ENCODE measurements at places on chromosomes 13 and 19. TPM values are rescaled to one million over a fixed set of nuclear protein-coding genes. Genes with fewer than 3 reads are reported as not detected.

ABCC4 gene
- total RNA-seq: 4.3 TPM

NCAN gene
- not detected for total RNA-seq

CYP2F1 gene
- not detected for total RNA-seq

CLDN10 gene
- total RNA-seq: not detected

LRRC63 gene
- not detected for total RNA-seq

KCNJ14 gene
- total RNA-seq: 2.6 TPM

ZIK1 gene
- 0.74 TPM for total RNA-seq

LYL1 gene
- total RNA-seq: 2.1 TPM

DNA sequence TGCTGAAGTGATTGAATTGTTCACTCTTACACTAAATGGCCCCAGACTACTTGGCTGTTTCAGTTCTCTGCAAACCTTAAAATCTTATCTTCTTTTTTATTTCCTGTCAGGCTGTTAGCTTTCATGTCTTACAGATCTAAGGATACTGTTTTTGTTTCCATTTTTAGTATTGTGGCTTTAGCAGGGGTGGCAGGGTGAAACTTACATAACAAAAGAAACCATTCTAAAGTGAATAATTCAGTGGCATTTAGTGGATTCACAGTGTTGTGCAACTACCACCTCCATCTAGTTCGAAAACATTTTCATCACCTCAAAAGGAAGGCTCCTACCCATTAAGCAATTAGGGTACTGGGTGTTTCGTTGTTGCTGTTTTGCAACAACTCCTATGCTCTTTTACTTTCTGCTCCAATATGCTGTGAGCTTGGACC lies 19.8 kb downstream of the TMEM272 start:
- no peak for DNase-seq
- peaks cover 6% of the 10 kb centered on the region for H3K4me1 ChIP-seq
- no peak overlapping the region for H3K4me3 ChIP-seq
- H3K27me3 ChIP-seq: no peaks in the 10 kb centered on the region

DNA sequence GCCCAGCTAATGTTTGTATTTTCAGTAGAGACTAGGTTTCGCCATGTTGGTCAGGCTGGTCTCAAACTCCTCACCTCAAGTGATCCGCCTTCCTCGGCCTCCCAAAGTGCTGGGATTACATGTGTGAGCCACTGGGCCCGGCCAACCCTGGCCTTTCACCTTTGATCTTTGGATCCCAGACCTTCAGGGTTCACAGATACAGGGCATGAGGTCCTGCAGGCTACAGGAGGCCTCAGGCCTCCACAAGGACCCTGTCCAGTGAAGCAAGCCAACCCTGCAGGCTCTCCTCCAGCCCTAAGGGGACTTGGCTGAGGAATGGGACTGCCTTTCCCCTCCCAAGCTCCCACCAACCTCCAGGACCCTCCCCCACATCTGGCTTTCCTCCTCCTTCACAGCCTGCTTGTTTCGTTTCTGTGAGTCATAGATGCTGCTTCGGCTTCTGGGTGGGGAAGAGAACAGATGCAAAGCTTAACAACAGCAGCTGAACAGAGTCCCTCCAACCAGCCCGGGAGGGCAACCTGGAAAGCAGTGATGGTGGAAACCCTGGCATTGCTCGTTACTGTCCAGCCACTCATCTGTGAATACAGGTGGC lies 11.8 kb downstream of the ARHGEF18 start:
- H3K27me3 ChIP-seq: no peaks in the 10 kb centered on the region
- H3K36me3 ChIP-seq: no peaks in the 10 kb centered on the region
- no peaks in the 10 kb centered on the region for H3K4me1 ChIP-seq
- DNase-seq: no peak
- H3K4me3 ChIP-seq: no peak overlapping the region
- H3K27ac ChIP-seq: no peak overlapping the region

DNA sequence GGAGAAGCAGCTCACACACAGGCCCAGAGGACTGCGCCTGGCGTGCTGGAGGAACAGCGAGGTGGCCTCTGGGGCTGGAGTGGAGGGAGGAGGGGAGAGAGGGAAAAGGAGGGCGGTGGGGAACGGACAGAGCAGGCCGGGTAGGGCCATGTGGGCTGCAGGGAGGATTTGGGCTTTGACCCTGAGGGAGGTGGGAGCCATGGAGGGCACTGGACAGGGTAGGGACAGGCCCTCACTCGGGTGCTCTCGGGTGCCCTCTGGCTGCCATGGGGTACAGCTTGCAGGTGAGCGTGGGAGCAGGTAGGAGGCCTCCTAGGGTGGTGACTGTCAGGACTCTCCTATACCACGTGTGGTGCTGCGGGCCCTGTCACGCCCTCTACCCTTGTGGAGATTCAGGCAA lies 22.8 kb downstream of the PLIN4 start:
- peaks cover 4% of the 10 kb centered on the region for H3K36me3 ChIP-seq
- H3K27ac ChIP-seq: no peak overlapping the region
- H3K27me3 ChIP-seq: no peaks in the 10 kb centered on the region
- H3K4me1 ChIP-seq: no peaks in the 10 kb centered on the region
- no peak for DNase-seq

GRCh38 chr13:31224963-31225559 lies 25.3 kb downstream of the B3GLCT start:
- H3K4me3 ChIP-seq: no peak overlapping the region
- DNase-seq: no peak
- H3K27ac ChIP-seq: no peak overlapping the region
- no peaks in the 10 kb centered on the region for H3K27me3 ChIP-seq

- H3K36me3 ChIP-seq: no peaks in the 10 kb centered on the region
- H3K4me3 ChIP-seq: peak overlapping the region; percentile 53
These were observed 668 bp upstream of the ARHGAP45 start for GRCh38 chr19:1066251-1066747.

GRCh38 chr13:108957369-108958012 lies 328.1 kb downstream of the MYO16 start:
- H3K27ac ChIP-seq: no peak overlapping the region
- H3K4me1 ChIP-seq: no peaks in the 10 kb centered on the region
- H3K4me3 ChIP-seq: no peak overlapping the region
- no peaks in the 10 kb centered on the region for H3K36me3 ChIP-seq

DNA sequence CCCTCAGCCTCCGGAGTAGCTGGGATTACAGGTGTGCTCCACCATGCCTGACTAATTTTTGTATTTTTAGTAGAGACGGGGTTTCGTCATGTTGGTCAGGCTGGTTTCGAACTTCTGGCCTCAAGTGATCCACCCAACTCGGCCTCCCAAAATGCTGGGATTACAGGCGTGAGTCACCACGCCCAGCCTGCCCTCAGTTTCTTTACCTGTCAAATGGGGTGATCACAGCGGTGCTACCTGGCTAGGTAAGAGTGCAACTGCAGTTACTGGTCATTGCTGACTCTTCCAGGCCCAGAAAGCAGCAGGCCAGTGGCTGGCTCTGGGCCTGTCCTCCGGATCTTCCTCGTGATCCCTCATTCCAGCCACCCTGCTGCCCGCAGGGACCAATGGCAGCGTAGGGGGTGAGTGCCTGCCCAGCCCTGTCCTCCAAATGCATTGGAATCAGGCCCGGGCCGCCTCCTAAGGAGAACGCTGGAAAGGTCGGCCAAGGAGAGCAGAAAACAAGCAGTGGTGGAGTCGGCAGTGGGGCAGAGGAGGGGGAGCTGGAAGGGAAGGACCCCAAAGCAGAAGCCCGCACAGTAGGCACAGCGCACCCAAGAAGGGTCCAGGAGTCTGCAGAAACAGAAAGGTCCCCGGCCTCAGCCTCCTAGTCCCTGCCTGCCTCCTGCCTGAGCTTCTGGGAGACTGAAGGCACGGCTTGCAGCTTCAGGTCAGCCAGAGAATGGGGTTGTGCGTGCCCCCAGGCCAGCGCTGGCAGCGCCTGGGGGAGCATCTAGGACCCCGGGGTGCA lies 1.8 kb upstream of the SLC27A1 start:
- no peaks in the 10 kb centered on the region for H3K36me3 ChIP-seq
- peak overlapping the region; percentile 88 for H3K4me3 ChIP-seq
- peaks cover 32% of the 10 kb centered on the region for H3K4me1 ChIP-seq
- H3K27ac ChIP-seq: peak overlapping the region; percentile 93
- peak; percentile 72 for DNase-seq

GRCh38 chr19:45947926-45948325 lies 25.7 kb downstream of the NOVA2 start:
- H3K4me1 ChIP-seq: no peaks in the 10 kb centered on the region
- no peaks in the 10 kb centered on the region for H3K36me3 ChIP-seq
- H3K27ac ChIP-seq: no peak overlapping the region
- no peak overlapping the region for H3K4me3 ChIP-seq

DNA sequence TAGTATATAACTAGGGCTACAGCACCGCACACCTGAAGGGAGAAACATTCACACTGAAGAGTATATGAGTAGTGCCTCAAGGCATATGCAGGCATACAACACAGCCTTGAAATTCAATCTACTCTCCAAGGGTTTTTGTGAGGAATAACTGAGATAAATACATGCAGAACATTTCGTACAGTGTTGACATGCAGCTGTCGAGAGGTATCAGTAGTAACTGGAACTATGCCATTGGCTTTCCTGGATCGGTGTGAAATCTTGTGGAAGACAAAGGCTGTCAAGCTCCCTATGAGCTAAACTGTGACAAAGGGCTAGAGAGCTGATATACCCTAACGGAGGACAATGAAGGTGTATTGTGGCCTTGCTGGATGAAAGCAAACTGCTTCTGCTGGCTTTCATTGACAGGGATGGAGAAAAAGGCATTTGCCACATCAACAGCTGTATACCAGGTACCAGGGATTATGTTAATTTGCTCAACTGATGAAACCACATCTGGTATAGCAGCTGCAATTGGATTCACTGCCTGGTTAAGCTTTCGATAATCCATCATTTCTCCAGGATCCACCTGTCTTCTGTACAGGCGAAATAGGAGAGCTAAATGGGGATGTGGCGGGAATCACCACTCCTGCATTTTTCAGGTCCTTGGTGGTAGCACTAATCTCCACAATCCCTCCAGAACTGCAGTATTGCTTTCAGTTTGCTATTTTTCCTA lies 16.3 kb downstream of the MTRF1 start:
- H3K4me3 ChIP-seq: peak overlapping the region; percentile 26
- peaks cover 17% of the 10 kb centered on the region for H3K36me3 ChIP-seq
- no peaks in the 10 kb centered on the region for H3K27me3 ChIP-seq
- DNase-seq: no peak
- H3K27ac ChIP-seq: peak overlapping the region; percentile 76
- H3K4me1 ChIP-seq: peaks cover 41% of the 10 kb centered on the region

DNA sequence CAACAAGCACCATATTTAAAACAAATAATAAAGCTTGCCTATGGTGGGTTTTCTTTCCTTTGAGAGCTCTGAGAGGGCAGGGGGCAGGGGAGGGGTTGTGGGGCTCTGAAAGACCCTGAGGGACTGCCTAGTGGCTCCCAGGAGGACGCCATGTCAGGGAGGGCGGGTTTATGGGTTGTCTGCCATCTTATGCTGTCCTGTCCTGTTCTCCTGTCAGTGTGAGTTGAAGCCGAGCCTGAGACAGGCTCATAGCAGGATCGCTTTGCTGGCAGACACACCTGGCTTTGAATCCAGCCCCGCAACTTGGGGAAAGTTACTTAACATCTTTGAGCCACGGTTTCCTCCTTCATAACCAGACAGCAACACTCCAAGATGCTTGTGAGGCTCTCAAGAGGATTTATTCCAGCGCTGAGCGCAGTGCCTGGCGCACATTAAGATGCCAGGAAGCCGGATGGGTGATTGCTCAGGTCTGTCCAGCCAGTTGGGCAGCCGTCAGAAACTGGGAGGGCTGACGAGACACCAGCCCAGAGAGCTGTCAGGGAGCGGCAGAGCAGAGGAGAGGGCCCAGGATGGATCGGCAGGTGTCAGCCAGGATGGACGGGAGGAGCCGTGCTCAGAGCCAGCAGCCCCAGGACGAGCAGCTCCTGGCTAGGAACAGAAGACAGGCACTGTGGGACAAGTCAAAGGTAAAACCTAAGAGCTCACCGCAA lies 36.8 kb upstream of the C1QTNF9 start:
- H3K27me3 ChIP-seq: peaks cover 8% of the 10 kb centered on the region
- no peaks in the 10 kb centered on the region for H3K4me1 ChIP-seq
- H3K36me3 ChIP-seq: no peaks in the 10 kb centered on the region
- H3K27ac ChIP-seq: peak overlapping the region; percentile 68
- DNase-seq: peak; percentile 31

GRCh38 chr13:23433171-23434153 lies at the start of gene SACS:
Gene SACS, minus strand, starts transcription at chr13:23433702. Its CDS starts 22,463 bp downstream, at chr13:23411239.
- H3K27ac ChIP-seq: peak within 1 kb of the TSS; percentile 82
- H3K27me3 ChIP-seq: no peaks in the 10 kb centered on the region
- no peaks in the 10 kb centered on the region for H3K36me3 ChIP-seq
- H3K4me3 ChIP-seq: peak within 1 kb of the TSS; percentile 75

DNA sequence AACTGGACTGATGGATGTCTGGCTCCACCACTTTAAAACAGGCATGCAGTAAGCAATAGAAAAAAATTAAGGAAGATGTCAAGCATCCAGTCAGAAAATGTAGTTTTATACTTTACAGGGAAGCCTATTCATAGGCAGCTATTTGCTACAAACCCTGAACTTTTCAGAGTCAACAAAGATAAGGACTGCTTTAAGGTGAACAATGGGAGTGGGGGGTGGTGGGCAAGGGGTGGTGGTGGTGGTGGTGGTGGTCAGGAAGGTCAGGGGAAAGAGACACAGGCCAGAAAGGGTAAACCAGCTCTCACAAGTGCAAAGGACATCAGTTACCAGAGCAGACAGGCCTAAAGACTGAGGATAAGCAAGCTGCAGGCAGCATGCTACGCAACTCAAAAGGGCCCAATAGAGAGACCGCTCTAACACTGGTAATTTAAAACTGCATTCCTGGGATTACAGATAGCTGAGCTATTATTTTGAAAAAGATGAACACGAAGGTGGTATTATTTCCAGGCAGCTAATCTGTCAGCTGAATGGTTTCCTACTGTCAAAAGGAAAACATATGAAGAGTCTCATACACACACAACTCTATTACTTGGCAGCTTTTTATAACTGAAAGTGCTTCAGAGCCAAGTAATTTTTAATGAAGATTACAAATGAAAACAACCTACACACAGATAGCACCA lies 14.8 kb downstream of the BRD4 start:
- no peaks in the 10 kb centered on the region for H3K36me3 ChIP-seq
- no peaks in the 10 kb centered on the region for H3K27me3 ChIP-seq
- peaks cover 86% of the 10 kb centered on the region for H3K4me1 ChIP-seq
- no peak for DNase-seq

- peaks cover 8% of the 10 kb centered on the region for H3K27me3 ChIP-seq
- peaks cover 30% of the 10 kb centered on the region for H3K36me3 ChIP-seq
- H3K4me1 ChIP-seq: no peaks in the 10 kb centered on the region
- DNase-seq: peak; percentile 66
- no peak overlapping the region for H3K27ac ChIP-seq
These were observed 7.2 kb downstream of the KMT5C start for GRCh38 chr19:55346725-55347441.

Data from psoas muscle (tissue), 8 donors.